ENCODE measurements at places on chromosomes 11 and 22.

DNA sequence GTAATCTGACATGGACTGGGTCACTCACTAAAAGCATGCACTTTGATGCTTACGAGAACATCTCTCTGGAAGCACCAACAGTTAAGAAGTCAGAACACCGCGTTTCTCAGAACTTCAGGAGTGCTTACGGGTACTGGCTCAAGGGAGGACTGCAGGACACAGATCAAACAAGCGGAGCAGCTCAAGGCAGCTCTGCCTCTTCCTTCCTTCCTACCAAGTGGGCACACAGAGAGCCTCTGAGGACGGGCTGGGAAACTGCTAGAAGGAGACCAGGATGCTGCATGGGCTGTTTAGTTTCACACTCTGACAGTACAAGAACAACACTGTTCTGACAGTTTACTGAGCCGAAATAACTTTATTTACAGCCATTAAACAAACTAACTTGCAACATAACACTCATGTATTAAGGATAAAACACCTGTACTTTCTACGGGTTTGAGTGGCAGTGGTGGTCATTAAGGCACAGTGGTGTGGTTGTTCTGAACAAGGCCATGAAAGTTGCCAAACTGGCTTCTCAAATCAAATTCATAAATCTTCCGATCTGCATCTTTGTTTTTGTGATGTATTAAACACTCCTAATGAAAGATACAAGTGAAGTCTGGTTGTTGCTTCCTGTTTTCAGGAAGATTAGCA is 37.5 kb downstream of the ARFGAP3 start:
- no peak for DNase-seq

DNA sequence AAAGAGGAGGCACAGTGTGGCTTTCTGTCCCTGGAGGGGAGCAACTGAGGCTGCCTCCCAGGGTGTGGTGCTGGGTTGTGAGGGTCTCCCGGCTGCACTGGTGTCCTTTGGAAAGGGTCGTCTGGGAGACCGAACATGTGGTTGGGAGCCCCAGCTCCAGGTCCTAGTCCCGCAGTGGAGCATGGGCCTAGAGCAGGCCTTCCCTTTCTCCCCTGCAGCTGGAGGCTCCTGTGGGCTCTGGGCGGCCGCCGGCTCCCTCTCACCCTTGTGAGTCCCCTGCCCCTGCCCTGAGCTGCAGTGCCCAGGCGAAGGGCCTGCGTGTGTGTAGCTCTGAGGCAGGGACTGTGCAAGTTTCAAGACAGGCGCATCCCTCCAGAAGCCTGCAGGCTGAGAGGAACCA is 1492.7 kb downstream of the BRD1 start:
- no peak for DNase-seq

DNA sequence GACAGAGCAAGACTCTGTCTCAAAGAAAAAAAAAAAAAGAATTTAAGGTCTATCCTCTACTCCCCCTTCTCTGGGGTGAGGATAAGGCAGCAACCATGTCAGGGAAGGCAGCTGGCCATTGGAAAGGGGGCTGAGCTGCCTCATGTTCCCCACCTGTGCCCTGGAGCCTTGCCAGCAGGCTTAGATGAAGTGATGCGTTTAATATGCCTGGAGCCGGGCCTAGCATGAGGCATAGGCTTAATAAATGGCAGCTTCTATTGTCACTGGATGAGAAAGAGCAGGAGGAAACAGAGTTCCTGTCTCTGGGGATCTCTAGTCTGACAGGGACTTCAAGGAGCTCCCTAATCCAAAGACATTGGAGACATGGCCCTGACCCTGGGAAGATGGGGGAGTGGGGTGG is 3.2 kb upstream of the KCNE3 start:
- no peak for DNase-seq

GRCh38 chr22:47370448-47371262 is 608.2 kb downstream of the TBC1D22A start:
- no peak for DNase-seq

- DNase-seq, result no peak
Observed at GRCh38 chr22:47423266-47423665, 660.8 kb downstream of the TBC1D22A start.

DNA sequence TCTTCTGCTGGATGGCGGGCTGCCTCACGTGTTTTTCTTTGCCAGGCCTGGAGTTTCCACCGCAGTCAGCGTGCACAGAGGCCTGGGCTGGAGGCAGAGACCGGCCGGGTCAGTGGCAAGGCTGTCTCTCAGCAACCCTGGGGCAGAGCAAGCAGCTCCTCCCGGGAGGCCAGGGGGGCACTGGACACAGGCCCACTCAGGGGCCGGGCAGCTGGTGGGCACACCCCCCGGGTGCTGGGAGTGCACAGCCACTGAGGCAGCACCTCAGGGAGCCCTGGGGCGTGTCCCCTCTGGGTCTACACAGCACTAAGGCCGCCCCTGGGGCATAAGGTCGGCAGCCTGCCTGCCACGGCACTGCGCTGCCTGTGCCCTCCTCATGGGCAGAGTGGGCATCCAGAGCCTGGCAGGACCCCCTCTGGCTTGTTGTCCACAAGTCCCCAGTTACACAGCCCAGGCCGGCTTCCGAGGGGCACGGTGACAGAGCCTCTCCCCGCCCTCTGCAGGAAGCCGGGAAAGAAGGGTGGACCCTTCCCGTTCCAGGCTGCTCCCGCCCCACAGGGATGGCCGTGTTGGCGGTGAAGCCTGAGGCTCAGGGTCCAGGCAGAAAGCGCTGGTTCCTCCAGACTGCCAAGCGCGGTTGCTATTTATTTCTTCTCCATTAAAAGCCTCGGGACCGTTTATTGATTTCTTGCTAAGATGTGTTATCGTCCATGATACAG is 18.5 kb upstream of the TH start:
- DNase-seq, result no peak

DNA sequence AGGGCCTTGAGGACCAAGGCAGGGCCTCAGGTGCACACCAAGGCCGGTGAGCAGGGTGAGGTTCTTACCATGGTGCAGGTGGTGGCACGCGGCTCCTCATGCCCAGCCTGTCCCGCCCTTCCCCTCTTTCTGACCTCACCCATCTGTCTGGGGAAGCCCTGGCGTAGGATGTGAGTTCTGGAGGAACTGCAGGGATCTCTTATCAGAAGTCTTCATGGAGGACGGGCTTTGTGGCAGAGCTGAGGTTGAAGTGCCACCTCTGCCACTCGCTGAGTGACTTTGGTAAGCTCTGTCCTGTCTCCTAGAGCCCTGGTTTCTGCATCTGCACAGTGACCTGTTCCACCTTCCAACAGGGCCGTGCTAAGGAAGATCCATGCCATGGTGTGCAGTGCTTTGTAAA is 49.1 kb downstream of the LRRC32 start:
- DNase-seq, result no peak

DNA sequence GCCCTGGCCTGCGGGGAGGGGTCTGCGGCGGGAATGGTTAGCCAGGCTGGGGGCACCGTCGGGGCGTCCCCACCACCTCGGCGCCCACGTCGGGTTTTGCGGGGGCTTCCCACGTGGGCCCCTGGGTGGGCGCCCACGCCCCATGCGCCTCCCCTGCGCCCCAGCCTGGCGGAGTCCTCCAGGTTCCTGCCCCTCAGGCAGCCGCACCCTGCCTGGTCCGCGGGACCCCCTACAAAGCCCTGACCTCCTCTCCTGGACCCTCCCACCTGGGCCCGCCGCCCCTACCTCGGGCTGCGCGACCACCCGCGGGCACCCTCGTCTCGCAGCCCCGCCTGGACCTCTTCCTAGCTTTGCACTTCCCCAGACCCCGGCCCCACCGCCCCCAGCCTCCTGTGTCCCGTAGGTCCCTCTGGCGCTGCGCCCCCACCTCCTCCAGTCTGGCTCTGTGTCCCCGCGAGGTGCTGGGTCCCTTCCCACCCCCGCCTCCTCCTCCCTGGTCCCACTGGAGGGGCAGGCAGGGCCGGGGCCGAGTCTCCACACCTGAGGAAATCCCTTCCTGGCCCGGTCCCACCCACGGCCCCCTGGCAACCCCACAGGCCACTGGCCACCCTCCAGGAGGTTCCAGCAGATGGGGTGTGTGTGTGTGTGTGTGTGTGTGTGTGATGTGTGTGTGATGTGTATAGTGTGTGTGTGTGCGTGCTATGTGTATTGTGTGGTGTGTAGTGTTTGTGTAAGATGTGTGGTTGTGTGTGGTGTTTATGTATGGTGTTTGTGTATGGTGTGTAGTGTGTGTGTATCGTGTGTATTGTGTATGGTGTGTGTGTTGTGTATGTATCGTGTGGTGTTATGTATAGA is 11.8 kb downstream of the PIM3 start:
- DNase-seq, result no peak

Measured in stimulated activated CD4-positive, alpha-beta T cell treated with anti-CD3 and anti-CD28 coated beads, Interleukin-1b, Interleukin-23, amount 100 ng/mL, for 24 hours (primary cell).